Activated gamma-delta T cell treated with anti-CD3 and anti-CD28 coated beads, Interleukin-2, amount 50 U/mL, for 16 hours (primary cell): ENCODE measurements at places on chromosomes 4 and X.
A peak's percentile ranks its signal among the peaks of the same experiment; 100 is the strongest.

- DNase-seq = no peak
Measured at GRCh38 chrX:46713672-46714490, 45.0 kb downstream of the SLC9A7 start.

- no peak for DNase-seq
Measured at GRCh38 chr4:1868293-1868692, 2.9 kb upstream of the NSD2 start.

GRCh38 chr4:41644288-41644914, 104.1 kb downstream of the PHOX2B start:
- DNase-seq = no peak

DNA sequence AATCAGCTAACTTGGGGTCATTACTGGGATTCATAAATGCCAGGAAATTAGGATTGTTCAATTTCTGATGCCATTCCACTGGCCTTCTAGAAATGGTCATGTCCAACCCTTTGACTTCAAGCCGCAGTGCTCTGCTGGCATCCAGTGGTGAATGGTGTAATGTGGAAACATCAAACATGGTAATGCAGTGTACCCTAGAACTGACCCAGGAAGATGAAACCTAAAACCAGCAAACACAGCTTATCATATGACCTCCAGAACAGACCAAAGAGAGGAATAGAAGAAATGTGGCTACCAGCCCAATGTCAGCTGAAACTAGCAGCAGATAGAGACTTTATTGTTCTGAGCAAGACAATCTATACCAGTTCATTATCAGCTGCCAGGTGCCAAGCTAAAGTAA, 13.8 kb downstream of the CXCL13 start:
- DNase-seq = no peak

DNA sequence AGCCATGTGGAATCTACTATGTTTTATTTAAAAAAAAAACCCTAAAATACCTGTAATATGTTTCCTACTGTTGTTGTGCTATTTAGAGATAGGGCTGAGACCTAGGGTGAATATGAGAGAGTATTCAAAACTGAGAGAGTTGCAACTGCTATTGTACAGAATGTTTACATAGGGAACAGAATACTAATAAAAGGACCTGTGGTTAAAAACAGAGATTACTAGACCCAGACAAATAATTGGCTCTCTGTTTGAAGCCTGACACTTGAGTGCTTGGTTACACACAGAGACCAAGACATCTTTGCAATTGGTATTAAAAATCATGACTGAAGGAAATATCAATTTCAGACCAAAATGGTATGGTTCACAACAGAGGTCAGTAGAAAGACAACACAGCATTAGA, 278.9 kb upstream of the GIMD1 start:
- DNase-seq = no peak

GRCh38 chrX:118974908-118975671, 672 bp downstream of the LONRF3 start:
- DNase-seq = peak; percentile 26

DNA sequence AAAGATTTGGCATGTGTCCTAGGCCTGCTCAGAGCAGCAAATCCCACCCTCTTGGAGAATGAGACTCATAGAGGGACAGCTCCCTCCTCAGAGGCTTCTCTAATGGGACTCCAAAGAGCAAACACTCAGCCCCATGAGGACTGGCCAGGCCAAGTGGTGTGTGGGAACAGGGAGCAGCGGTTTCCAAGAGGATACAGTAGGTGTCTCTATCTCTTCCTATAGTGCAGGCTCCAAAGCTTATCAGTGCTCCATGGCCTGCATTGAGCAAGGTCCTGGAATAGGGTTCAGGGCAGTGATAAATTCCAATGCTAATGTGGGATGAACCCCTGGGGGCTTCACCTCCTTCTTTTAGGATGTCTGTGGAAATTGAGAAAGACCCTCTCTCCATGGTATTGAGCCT, 15.7 kb upstream of the MAGEA10 start:
- DNase-seq = no peak

DNA sequence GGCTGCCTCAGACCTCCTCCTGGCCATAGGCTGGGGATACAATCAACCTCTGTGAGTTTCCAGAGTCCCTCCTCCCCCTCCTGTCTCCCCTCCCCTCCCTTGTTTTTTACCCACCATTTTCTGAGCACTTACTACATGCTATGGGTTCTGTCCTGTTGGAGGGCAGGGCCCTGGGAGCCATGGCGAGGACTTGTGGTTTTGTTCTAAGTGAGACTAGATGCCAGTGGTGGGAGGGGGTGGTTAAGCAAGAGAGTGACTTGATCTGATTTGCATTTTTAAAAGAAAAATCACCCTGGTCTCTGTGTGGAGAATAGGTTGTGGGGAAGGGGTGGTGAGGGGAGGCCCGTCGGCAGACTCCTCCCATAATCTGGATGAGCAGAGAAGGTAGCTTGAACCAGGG, 39.5 kb downstream of the EFNB1 start:
- DNase-seq = no peak

DNA sequence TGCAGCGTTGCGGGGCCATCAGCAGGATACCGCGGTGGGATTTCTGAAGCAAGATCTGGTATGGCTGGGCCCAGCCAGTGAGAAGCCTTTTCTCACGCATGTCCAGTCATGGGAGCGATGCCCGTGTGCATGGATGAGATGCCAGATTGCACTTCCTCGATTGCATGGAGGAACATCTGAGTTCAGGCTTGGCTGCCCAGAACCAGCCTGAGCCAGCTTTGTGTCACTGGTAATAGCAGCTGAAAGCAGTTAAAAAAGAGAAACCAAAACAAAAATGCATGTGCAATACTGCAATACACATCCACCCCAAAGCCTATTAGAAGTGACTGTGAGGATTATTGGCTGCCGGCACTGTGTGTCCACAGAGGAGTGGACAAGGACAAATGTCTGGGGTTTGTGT, 59.3 kb downstream of the PSAPL1 start:
- DNase-seq = no peak
